ENCODE measurements at places on chromosomes 2 and 18.

- DNase-seq: no peak
These were observed 22.7 kb downstream of the MRO start for GRCh38 chr18:50797142-50797541.

GRCh38 chr2:170950221-170950761 is 21.2 kb downstream of the GORASP2 start:
- no peak for DNase-seq

- DNase-seq: no peak
These were observed 52.9 kb upstream of the SPATS2L start for GRCh38 chr2:200253639-200254038.

- DNase-seq: peak; percentile 54
These were observed 85.5 kb downstream of the HS6ST1 start for GRCh38 chr2:128232965-128233789.

DNA sequence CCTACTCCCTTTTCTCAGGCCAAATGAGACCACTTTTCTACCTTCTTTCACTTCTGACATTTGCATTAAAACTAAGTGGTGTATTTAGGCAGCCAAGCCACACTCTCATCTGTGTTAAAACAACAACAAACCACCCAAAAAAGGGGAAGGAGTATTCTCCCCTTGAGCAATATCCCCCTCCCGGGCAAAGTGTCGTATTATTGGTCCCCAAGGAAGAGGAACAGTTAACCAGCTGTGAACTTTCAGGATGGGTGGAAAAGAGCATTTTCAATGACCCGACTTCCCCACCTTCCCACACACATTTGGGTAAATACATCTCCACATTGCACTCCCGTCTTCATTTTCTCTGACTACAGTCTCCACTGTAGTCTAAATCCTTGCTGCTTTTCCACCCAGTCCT is 44.3 kb downstream of the FEZ2 start:
- no peak for DNase-seq

GRCh38 chr18:8450013-8450412 is 159.2 kb upstream of the RAB12 start:
- no peak for DNase-seq

Measured in T-helper 1 cell (primary cell).